ENCODE measurements at places on chromosomes 5 and 9.
A peak's percentile ranks its signal among the peaks of the same experiment; 100 is the strongest.

DNA sequence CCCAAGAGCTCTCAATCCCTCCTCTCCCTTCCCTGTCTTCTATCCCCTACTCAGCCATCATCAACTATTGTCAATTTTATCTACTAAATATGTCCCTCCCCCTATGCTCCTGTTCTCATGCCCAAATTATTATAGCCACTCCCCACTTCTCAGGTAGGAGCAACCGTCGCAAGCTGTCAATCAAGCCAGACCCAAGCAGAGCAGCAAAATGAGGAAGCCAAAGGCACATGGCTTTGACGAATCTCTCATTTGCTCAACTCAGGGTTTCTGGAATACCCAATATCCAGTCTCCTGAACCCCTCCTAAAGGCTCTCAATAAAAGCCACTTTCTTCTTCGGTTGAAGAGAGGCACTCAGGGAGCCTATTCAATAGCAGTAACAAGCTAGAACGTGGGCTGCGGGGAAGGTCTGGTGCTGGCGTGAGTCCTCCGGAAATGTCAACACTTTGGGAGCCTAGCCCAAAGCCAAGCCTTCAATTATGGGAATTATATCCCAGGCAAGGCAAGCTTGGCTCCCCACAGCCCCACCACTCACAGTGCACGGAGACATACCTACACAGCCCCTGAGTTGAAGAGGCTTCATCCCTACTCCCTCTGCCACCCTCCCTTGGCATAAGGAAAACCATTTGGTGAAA, 47.7 kb downstream of the SIL1 start:
- DNase-seq: no peak

DNA sequence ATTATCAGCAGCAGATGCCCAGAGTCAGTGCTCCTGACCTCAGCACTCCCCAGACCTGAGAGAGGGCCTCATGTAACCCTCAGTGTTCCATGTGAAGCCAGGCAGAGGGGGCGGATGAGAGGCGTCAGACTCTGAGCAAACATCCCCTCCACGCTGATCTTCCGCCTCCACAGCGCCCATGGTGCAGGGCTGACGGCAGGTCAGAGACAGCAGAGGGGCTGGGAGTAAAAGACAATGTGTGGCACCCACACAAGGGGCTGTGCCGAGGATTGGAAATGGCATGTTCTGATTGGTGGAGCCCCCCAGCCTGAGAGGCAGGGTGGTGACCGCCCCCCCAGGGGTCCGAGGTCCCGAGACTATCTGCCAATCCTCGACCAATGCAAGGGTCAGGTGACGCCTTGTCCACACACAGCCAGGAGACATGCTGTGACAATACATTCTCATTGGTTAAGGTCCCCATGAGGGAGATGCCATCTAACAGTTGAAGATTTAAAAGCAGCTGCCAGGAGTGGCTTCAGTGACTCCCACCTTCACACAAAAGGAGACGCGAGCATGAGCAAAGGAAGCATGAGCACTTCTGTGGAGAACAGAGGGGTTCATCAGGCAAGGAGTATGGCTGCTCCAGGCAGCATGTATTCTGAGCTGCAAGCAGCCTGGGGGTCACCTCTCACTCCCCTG, 19.3 kb upstream of the SLC25A51 start:
- DNase-seq: no peak

GRCh38 chr5:136205941-136206340, 13.0 kb upstream of the SMIM32 start:
- no peak for DNase-seq

- no peak for DNase-seq
Measured at GRCh38 chr9:135925496-135926133, 18.3 kb upstream of the CAMSAP1 start.

- no peak for DNase-seq
Measured at GRCh38 chr5:1131191-1131621, 19.3 kb upstream of the SLC12A7 start.

DNA sequence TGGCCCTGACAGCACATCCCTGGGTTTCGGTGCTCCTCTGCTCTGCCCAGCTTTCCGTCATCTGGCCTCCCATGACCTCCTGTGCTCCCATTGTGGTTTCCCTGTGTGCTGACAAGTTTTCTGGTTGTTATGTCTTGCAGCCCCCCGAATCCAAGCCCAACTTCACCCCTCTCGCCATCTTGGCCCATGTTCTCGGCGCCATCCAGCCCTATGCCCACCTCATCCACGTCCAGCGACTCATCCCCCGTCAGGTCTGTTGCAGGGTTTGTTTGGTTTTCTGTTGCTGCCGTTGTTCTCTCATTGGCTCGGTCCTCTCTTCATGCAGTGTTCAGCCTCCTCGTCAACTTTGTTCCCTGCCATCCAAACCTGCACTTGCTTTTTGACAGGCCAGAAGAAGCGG, 196.4 kb downstream of the NR3C1 start:
- DNase-seq: no peak

DNA sequence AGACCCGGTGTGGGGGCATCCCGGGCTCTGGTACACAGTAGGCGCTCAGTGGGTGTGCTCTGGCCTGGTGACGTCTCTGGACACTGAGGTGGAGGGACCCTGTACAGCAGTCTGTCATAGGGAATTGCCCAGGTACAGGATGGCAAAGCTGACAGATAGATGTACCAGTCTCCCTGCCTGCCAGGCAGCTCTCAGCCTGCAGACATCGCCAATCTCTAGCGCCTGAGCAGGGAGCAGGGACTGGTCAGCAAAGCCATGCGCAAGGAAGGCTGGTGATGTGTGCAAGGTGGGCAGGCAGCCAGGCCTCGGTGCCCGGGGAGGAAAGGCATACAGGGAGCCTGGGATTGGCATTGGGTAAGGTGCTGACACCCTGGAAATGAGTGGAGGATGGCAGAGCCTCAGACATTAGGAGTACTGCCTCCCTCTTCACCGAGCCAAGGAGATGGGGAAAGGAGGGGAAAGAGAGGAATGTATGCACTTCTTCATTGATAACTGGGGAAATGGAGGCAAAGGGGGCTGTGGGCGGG, 33.9 kb upstream of the BRD3 start:
- DNase-seq: no peak

DNA sequence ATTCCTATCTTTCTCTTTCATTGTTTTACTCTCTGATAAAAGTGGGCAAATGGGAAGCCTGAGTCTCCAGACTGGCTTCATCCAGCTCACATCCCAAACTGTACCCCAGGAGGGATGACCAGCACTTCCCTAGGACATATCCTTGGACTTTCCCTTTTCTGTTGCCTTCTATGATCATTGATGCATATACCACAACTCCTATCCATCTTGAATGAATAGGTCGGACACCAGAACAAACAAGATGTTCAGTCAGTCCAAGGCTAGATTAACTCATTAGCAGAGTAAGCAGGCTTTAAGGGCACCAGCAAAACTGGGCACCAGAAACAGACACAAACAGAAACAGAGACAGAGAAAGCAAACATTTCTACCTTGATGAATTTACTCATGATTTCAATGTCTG, 159.1 kb upstream of the RGMB start:
- no peak for DNase-seq

DNA sequence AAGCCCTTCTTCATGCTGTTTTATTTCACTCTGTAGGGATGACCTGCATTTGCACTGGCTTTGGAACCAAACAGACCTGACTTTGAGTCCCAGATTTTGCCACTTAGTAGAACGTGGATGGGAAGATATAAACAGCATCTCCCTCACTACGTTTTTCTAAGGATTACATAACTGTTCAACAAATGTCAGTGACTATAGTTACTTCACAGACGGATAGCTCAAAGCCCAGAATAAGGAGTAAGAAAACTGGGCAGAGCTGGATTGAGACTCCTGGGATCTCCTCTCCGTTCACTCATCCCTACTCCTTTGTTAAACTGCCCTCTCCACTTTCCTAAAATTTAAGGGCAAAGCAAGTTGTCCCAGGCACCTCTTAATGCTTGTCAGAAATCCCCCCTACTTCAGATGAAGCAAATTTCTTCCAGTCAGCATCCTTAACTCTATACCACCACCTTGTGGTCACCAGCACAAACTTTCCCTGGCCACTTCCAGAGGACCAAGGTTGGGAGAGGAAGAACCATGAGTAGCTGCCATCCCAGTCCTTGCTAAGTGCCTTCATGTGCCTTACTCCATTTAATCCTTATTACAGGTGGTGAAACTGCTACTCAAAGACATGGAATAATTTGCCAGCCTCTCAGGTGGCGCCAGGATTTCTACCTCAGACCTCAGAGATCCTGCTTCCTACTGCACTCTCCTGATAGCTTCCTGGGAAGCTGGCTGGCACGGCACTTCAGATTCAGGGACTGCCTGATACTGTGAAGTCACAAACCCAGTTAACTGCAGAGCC, 38.4 kb downstream of the EGR1 start:
- DNase-seq: peak; percentile 60

DNA sequence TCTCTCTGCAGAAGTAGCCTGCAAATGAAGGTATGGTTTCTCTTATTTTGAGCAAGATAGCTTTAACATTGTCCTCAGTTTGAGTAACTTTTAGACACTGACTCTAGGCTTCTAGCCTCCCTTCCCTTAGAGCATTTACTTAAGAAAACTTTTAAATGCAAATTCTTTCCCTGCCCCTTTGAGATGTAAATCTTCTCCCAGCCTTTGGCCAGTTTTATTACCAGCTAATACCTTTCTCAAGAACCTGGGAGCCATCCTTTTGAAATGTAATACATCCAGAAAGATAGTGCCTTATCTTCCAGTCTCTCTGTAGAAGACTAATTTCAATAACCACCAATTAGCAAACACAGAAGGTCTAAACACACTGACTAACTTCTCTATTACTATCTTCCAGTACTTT, 688.9 kb upstream of the CDH9 start:
- no peak for DNase-seq

DNA sequence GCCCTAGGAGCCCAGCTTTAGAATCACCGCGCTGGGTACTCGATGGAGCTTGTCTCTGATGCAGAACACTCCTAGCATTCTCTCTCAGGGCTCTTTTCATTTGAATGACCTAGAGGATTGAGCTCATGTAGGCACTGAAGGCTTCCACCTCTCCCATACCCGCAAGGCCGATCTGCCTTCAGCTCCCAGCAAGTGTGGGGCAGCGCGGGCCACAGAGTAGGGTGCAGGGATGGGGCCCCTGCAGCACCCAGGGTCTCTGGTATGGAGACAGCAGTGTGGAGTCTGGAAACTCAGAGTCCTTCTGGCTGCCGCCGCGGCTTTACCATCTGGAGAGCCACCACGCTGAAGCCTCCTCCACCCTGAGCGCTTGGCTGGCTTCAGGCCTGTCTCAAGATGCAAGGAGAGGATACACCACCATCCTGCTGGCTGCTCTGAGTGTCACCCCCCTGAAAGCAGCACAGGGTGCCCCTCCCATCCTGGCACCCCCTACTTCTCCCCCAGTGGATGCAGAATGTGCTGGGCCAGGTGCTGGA, 12.9 kb downstream of the STKLD1 start:
- no peak for DNase-seq

DNA sequence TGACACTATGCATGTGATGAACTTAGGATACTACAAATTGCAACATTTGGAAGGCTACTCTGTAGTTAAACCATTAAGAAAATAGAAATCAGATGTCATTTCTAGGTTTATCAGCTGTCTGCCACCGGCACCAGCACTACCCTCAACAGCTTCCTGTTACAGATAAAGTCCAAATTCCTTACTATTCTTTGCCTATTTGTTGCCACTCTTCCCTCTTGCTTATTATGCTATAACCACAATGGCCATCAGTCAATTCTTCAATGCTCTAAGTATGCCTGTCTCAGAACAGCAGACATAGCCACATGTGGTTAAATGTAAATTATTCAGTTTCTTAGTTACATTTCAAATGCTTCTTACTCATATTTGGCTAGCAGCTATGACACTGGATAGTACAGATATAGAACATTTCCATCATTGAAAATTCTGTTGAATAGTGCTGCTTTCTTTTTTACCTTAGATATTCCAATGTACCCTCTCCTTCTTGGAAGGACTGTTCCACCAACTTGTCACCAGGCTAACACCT, 21.0 kb downstream of the DHX29 start:
- no peak for DNase-seq

DNA sequence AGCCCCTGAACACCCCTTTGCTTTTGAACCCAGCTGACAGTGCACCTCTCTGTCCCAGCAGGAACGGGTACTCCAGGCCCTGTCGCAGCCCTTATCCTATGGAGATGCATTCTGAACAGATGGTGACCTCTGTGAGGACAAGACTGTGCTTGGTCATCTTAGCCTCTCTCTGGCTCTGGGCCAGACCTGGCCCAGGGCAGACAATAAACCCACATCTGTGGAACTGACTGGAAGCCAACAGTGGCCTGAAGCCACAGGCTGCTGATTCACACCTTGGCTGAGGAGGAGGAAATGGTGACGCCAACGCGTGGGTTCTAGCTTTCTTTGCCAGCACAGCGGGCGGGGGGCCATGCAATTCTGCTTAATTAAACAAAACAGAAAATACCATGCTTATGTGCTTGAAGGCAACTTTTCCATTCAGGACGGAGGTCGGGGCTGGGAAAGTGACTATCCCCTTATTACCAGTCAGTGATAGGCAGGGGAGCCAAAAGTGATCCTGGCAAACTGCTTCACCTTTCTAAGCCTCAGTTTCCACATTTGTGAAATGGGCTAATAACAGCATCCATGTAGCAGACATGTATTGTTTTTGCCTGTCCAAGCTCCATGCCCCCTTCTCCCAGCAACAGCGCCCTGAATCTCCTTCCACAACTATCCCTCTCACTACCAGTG, 10.8 kb downstream of the SH3PXD2B start:
- DNase-seq: no peak

- no peak for DNase-seq
Measured at GRCh38 chr9:135046739-135047350, 40.6 kb upstream of the OLFM1 start.

- no peak for DNase-seq
Measured at GRCh38 chr9:129434187-129434586, 186.7 kb downstream of the C9orf50 start.

- no peak for DNase-seq
Measured at GRCh38 chr5:74510476-74511075, 130.0 kb downstream of the ENC1 start.

DNA sequence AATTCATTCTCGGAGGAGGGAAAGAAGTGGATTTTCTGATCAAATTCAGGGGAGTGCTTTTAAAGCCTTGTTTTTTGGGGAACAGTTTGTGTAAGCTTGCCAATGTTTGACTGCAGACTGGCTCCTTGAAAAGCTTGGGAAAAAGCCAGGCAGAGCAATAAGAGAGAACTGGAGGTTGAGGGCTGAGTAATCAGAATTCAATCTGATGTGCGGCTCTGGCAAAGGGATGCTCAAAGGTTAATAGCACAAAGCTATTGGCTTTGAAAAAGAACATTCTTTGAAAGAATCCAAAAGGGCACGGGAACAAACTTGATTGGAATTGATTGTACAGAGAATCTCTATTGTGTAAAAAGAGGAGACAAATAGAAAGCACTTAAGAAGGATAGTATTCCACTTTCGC, 279.3 kb downstream of the YTHDC2 start:
- no peak for DNase-seq

- DNase-seq: peak; percentile 37
Measured at GRCh38 chr9:79583952-79584654, 12.3 kb downstream of the TLE4 start.

GRCh38 chr5:108320231-108320630, 61.7 kb downstream of the FBXL17 start:
- DNase-seq: no peak

- no peak for DNase-seq
Measured at GRCh38 chr5:53825926-53826325, 265.5 kb downstream of the NDUFS4 start.

Measured in CD4-positive, alpha-beta T cell treated with Interleukin-4 for 4 hours (primary cell).